ENCODE measurements at places on chromosomes 2 and 18.

- DNase-seq, result no peak
These were observed 106.9 kb upstream of the RGPD4 start for GRCh38 chr2:107719836-107720235.

DNA sequence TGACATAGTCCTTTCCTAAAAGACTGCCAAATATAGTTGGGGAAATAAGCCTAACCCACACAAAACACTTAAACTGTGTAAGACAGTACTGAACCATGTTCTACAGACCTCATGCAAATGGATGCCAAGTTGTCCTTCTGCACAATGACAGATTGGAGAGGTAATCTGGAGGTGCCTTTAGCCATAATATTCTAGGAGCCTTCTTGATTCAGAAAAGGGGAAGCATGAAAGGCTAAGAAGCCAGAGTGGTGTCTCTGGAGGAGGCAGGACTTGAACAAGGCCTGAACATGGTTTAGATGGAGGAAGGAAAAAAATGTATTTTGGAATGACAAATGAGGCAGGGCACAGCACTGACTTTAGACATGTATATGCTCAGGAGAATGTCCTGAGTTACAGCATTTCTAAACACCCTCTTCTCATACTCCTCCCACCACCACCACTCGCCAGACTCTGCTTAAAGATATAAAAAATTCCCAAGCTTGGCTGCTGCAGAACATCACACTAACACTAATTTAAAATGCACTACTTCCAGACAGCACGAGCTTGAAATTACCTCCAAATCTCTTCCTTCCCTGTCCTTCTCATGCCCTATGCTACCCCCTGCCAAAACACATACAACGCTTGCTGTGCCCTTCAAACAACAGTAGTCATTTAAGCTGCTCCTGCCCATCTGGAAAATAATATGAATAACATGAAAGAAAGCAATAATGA, 110.4 kb downstream of the ANKRD44 start:
- no peak for DNase-seq

- no peak for DNase-seq
These were observed 156.4 kb downstream of the COPS8 start for GRCh38 chr2:237242091-237242536.

DNA sequence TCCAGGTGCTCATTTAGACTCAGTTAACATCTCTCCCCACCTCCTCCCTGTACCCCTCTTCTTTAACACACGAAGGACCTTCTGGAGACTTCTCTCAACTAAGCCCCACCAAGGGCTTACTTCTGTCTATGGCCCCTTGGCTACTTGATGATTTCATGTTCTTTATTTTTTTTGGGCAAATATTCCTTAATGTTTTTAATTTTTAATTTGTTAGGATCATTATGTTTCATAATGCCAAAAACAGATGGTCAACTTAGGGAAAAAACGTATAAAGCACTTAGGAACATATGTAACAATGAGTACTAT, 25.9 kb downstream of the IL37 start:
- DNase-seq, result peak; percentile 12

- no peak for DNase-seq
These were observed 56.4 kb downstream of the RTP5 start for GRCh38 chr2:241925821-241926441.

- DNase-seq, result no peak
These were observed 4.3 kb downstream of the LDLRAD4 start for GRCh38 chr18:13222856-13223281.

Data from brain microvascular endothelial cell (primary cell).